Esophagus muscularis mucosa (tissue), 4 donors: ENCODE measurements at places on chromosomes 16 and 17.

DNA sequence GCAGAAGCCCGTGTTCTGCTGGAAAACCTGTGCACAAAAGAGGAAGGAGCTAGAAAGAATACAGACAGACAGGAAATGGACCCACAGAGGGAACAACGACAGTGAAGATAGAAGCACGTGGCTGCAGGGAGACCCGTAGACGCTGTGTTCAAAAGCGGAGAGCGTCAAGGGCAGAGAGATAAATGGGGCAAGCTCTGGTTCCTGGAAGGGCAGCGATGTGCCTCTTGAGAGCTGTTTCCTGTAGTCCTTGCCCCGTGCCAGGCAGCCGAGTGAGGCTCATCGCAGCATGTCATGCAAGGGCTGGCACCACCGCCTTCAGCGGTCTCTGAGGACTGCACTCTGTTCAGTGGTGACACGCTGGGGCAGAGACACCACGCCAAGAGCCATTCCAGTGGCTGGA, 43.6 kb upstream of the CACNG5 start:
- H3K4me1 ChIP-seq = no peaks in the 10 kb centered on the region
- no peak for DNase-seq
- H3K27me3 ChIP-seq = no peaks in the 10 kb centered on the region
- H3K27ac ChIP-seq = no peak overlapping the region

DNA sequence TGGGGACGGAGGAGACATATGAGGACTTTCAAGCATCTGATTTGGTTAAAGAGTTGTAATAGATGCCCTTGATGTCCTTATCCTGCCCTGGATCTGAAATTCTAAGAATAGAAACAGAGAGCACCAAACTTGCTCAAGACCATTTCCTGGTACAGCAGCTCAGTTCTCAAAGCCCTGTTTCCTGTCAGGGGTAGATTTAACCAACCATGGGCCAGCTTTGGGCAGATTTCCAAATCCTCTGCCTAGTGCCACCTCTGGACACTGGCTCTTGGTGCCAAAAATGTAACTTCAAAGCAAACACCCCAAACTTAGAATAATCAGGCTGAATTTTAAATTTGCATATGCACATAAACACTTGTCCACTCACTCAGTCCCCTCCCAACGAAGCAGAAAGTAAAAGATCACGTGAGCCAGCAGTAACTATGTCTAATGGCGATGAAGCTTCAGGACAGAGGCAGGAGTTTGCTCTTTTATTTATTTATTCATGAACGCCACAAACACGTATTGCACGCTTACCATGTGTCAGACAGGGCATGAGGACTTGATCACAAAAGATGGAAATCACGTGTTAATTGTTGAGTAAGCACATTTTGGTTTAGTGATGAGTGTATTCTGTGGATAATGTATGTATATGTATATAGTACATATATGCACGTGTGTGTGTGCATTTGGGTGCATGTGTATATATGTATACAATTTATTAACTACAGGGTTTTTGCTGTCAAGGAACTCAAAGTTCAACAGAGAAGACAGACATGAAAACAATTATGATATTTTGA, 23.1 kb upstream of the SDK2 start:
- H3K27me3 ChIP-seq = peaks cover 4% of the 10 kb centered on the region
- H3K27ac ChIP-seq = no peak overlapping the region
- DNase-seq = peak; percentile 90
- no peak overlapping the region for H3K4me3 ChIP-seq

- peaks cover 13% of the 10 kb centered on the region for H3K36me3 ChIP-seq
- DNase-seq = no peak
- H3K4me1 ChIP-seq = peaks cover 67% of the 10 kb centered on the region
- no peaks in the 10 kb centered on the region for H3K27me3 ChIP-seq
- peak overlapping the region; percentile 85 for H3K27ac ChIP-seq
- H3K4me3 ChIP-seq = no peak overlapping the region
Measured at GRCh38 chr17:1032391-1032790, 35.5 kb downstream of the TIMM22 start.

DNA sequence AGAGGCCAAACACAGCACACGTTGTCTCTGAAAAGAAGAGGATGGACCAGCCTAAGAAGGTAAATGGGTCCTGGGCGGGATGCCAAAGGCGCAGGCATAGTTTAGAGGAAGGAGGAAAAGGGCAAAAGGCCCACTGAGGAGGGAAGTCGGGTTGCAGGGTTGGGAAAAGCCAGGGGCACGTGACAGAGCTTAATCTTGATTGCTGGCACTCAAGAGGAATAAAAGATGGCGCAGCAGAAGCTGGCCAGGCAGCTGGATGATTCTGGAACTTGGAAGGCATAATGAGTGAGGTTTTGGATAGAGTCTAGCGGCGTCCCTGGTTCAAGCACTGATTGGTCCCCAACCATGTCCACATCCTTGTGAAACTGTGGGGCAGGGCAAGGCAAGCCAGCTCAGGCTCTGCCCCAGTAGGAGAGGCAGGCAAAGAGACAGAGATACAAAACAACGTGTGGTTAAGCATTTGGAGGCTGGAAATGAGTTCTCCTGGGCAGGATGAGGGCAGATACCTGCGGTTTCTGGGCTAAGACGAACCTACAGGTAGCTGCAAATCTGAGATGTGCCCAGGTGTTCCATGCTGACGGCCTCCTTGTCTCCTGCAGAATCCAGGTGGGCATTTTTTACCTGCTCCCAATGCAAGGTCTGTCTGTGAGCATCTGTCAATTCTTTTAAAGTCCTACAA, 52.7 kb upstream of the CIBAR2 start:
- H3K4me3 ChIP-seq = no peak overlapping the region
- H3K27ac ChIP-seq = peak overlapping the region; percentile 78
- H3K36me3 ChIP-seq = no peaks in the 10 kb centered on the region
- no peaks in the 10 kb centered on the region for H3K27me3 ChIP-seq
- no peak for DNase-seq

GRCh38 chr17:39376434-39376833, 25.0 kb downstream of the FBXL20 start:
- H3K27ac ChIP-seq = no peak overlapping the region
- H3K36me3 ChIP-seq = no peaks in the 10 kb centered on the region
- no peak overlapping the region for H3K4me3 ChIP-seq
- H3K27me3 ChIP-seq = no peaks in the 10 kb centered on the region

- DNase-seq = no peak
- peaks cover 62% of the 10 kb centered on the region for H3K4me1 ChIP-seq
- H3K36me3 ChIP-seq = no peaks in the 10 kb centered on the region
- H3K27me3 ChIP-seq = no peaks in the 10 kb centered on the region
- peak overlapping the region; percentile 95 for H3K27ac ChIP-seq
Measured at GRCh38 chr17:28949185-28950016, 1.9 kb downstream of the PHF12 start.

DNA sequence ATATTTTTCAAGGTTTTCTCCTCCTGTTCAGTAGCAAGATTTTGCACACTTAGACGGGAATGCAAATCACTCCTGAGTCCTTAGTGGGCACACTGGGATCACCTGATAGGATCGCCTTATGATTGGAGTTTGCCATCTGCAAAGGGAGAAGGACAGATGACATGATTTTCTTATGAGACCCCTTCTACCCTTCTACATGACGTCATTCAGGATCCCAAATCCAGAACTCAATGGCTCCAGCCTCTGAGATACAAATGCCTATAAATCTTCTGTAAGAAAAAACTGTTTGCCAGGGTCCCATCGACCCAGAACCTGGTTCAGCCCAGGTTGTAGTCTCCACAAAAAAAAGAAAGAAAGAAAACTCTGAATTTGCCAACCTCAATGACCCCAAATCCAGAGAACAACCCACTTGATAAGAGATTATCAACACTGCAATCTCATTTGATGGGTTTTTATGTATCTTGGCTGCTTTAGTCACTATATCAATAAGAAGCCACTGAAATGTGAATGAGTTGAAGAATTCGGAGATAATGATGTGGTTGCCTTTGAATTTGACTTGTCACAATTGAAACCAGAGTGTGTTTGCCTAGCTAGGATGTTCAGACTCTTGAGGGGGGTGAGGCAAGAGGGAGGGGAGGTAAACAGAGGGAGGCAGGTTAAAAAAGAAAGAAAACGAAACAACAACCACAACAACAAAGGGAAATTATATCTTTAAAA, 6.7 kb downstream of the ZNF423 start:
- peaks cover 3% of the 10 kb centered on the region for H3K36me3 ChIP-seq
- no peak for DNase-seq
- peaks cover 26% of the 10 kb centered on the region for H3K4me1 ChIP-seq
